ENCODE measurements at places on chromosomes 5 and 9. TPM values are rescaled to one million over a fixed set of nuclear protein-coding genes. Genes with fewer than 3 reads are reported as not detected.

The KCNIP1 gene
- not detected for total RNA-seq

The GRIN1 gene
- not detected for total RNA-seq

The ACTBL2 gene
- not detected for total RNA-seq

The ZNG1C gene
- total RNA-seq = 36.2 TPM

The TMEM38B gene
- 12.0 TPM for total RNA-seq

The TLX3 gene
- total RNA-seq = not detected

The HSPA9 gene
- total RNA-seq = 415 TPM

The EGFLAM gene
- not detected for total RNA-seq

The TAS2R1 gene
- total RNA-seq = not detected

The LCN6 gene
- total RNA-seq = not detected

The PHF2 gene
- 22.4 TPM for total RNA-seq

The CCDC192 gene
- not detected for total RNA-seq

The JAKMIP2 gene
- total RNA-seq = 1.2 TPM

Measured in activated CD4-positive, alpha-beta T cell treated with anti-CD3 and anti-CD28 coated beads, Interleukin-2, amount 10 ng/mL, durations not matched to agents 24 days and 14 days (primary cell).